ENCODE measurements at places on chromosomes 4 and X. TPM values are rescaled to one million over a fixed set of nuclear protein-coding genes. Genes with fewer than 3 reads are reported as not detected.

DNA sequence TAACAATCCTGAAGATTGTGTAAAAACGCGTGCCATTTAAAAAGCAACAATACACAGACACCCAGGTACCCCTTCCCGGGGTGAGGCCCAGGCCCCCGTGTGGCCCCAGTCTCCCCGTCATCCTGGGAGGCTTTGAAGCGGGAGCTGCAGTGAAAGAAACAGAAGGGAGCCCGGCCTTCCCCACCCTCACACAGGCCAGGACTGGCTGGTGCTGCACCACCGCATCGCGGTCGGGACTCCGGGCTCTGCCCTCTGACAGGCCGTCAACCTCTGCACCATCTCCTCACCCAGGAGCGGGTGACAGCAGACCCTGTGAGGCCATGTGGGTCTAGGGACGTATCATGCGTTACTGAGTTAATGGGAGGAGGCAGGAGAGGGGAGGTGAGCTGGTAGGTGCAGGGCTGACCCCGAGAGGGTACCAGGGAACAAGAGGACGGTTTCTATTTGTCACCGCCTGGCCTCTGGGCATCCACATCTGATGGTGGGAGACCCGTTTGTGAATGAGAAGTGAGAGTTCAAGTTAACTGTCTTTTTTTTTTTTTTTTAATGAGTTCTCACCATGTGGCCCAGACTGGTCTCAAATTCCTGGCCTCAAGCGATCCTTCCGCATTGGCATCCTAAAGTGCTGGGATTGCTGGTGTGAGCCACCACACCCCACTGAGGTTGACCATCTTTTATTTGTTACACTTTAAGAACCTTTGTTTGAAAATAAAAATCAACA lies 27.3 kb downstream of the PIGG start:
- DNase-seq: no peak

GRCh38 chr4:91127831-91128230 lies 1000.6 kb downstream of the CCSER1 start:
- DNase-seq: no peak

- no peak for DNase-seq
Measured at GRCh38 chr4:161486461-161486860, 677.3 kb downstream of the FSTL5 start.

Gene EDA2R
- 7.9 TPM for total RNA-seq

Gene RBM41
- total RNA-seq: 17.2 TPM

Data from left lung (tissue), 14 donors.